Stomach (tissue), 19 donors: ENCODE measurements at places on chromosomes 1 and 21. TPM values are rescaled to one million over a fixed set of nuclear protein-coding genes. Genes with fewer than 3 reads are reported as not detected.

- no peak for DNase-seq
Observed at GRCh38 chr1:57839526-57839925, 415.7 kb upstream of the DAB1 start.

GRCh38 chr1:185144233-185144632 is 12.5 kb downstream of the TRMT1L start:
- DNase-seq = no peak

- DNase-seq = peak; percentile 17
Observed at GRCh38 chr1:247303216-247303615, 28.5 kb downstream of the ZNF496 start.

DNA sequence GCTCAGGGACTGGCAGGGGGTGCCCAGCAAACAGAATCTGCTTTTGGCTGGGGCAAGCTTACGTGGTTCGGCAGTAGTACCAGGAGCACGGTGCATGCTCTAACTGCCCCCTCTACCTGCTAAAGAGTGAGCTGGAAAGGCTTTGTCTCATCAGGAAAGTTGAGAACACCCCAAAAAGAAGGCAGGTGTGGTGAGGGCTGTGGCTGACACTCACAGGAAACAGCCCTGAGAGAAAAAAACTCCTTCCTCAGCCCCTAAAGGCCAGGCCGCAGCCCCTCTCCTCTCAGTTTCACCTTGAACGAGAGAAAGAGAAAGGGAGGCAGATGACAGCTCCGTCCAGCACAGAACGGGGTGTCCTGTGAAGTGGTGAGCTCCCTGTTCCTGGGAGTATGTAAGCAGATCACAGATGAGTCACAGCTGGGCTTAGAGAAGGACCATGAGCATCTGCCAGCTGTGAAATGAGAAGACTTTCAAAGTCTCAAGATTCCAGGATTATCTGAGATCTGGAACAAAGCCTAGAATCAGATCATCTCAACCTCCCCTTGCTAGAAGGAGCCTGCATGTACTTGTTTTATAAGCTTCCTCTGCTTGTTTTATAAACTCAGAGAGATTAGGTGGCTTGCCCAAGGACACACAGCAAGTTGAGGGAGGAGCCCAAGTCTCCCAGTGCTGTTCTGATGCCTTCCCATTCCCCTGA is 13.4 kb downstream of the LAPTM5 start:
- no peak for DNase-seq

DNA sequence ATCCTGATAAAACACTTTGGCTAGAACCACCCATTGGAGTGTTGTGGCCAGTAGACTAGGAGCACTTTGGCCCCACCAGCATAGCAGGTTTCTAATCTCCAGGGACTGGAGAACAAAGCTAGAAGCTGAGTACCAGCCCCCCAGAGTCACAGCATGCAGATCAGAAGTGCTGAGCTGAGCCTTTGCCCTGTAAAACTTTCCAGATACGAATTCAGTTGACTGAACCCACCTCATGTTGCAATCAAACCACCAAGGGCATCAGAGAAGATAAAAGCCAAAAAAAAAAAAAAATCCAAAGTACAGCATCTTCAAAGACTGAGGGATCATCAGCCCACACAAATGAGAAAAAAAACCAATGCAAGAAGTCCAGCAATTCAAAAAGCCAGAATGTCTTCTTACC is 8.7 kb upstream of the CD53 start:
- DNase-seq = no peak

GRCh38 chr21:16488042-16488441 is 758.3 kb downstream of the USP25 start:
- no peak for DNase-seq

DNA sequence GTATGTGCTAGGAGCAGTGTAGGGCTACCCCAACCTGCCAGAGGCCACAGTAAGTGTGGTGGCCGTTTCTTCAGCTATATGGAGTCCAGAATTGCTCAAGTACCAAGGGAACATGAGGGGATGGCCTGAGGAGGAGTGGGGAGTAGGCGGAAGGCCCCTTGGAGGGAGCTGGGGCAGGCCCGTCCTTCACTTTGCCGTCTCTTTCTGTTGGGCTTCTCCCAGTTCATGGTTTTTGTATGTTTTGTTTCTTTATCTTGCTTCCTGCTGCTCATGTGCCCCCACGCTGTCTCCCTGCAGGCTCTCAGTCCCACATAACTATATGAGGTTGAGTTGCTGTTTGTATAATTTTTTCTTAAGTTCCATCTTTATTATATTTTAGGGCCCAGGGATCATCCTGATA is 5.9 kb upstream of the DPH2 start:
- no peak for DNase-seq

GRCh38 chr21:18153063-18153462 is 91.6 kb upstream of the CHODL start:
- no peak for DNase-seq

GRCh38 chr1:210724768-210725167 is 396.1 kb downstream of the HHAT start:
- no peak for DNase-seq

- DNase-seq = no peak
Observed at GRCh38 chr1:93704052-93704451, 22.4 kb upstream of the BCAR3 start.

GRCh38 chr1:230824551-230824918 is 43.8 kb downstream of the C1orf198 start:
- DNase-seq = no peak

DNA sequence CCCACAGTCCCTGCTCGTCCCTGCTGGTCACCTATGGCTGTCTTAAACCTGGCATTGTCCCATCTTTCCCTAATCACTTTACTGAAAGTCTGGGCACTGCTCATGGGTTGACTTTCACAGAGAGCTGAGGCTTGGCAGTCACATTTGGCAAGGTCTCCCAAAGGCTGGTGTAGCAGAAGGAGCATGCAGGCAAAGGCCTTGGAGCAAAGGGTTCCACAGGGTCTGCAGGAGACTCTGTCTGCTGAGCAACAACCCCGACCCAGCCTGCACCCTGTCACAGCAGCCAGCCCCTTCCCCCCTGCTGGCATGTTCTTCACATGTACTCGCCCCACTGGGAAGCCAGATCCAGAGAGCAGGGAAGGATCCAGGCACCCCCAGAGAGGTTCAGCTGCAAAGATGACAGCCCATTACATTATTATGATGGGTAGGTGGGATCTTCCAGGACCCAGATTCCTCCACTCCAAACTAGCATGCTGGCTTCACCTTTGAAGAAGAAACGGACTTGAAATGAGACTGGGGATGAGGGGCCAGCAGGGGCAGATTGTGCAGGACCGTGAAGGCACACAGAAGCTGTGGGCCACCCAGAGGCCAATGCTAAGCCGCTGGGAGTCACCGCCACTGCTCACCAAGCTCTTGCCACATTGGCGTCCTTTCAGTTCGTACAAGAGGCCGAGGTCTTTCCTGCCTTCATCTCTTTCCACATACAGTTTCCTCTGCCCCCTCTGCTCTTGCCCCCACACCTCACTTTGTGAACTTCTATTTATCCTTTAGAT is 14.2 kb upstream of the TMEM125 start:
- no peak for DNase-seq

DNA sequence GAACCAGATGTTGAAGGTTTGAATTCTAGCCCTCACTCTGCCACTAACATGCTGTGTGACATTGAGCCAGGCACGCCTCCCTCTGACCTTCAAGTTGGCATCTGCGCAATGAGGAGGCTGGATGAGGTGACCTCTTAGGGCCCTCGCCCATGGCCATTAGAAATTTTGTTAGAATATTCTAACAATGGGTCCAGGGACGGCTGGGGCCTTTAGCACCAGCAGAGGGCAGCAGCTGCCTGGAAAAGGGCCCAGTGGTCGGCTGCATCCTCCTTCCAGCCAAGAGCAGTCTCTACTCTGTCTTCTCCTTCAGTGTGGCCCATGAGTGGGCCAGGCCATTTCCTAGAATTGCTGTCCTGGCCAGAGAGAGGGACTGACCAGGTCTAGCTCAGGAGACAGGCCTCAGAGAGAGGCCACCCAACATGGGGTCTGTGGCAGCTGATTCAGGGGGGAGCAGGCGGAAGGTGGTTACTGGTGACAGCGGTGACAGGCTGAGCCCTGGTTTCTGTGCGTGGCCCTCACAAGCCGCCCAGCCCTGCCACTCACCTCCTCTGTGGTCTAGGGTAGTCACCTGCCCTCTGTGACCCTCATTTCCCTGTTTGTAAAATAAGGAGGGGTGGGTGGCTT is 101.3 kb upstream of the ACTL8 start:
- DNase-seq = peak; percentile 76

- no peak for DNase-seq
Observed at GRCh38 chr1:117582451-117582850, 23.4 kb upstream of the TENT5C start.

- DNase-seq = peak; percentile 32
Observed at GRCh38 chr1:168755800-168756418, 26.9 kb upstream of the DPT start.

DNA sequence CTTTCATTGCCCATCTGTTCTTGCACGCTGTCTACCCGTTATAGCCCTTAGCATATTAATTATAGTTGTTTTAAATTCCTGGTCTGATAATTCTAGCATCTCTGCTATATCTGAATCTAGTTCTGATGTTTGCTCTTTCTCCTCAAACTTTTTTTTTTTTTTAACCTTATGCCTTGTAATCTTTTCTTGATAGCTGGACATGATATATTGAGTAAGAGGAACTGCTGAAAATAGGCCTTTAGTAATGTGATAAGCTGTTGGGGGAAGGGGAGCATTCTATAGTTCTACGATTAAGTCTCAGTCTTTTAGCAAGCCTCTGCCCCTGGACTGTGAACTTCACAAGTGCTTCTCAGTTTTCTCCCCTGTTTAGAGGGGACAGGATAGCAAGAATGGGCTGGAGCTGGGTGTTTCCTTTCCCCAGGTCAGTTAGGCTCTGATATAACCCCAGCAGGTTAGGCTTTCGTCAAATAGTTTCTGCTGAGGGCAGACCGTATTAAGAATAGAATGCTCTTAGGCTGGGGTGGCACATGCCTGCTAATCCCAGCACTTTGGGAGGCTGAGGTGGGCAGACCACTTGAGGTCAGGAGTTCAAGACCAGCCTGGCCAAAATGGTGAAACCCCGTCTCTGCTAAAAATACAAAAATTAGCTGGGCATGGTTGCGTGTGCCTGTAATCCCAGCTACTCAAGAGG is 62.2 kb downstream of the ZFYVE9 start:
- no peak for DNase-seq

- DNase-seq = no peak
Observed at GRCh38 chr1:175873290-175873935, 130.0 kb upstream of the TNR start.

GRCh38 chr1:160576390-160576789 is 2.9 kb downstream of the CD84 start:
- no peak for DNase-seq

GRCh38 chr1:229848752-229849677 is 218.0 kb upstream of the GALNT2 start:
- no peak for DNase-seq

DNA sequence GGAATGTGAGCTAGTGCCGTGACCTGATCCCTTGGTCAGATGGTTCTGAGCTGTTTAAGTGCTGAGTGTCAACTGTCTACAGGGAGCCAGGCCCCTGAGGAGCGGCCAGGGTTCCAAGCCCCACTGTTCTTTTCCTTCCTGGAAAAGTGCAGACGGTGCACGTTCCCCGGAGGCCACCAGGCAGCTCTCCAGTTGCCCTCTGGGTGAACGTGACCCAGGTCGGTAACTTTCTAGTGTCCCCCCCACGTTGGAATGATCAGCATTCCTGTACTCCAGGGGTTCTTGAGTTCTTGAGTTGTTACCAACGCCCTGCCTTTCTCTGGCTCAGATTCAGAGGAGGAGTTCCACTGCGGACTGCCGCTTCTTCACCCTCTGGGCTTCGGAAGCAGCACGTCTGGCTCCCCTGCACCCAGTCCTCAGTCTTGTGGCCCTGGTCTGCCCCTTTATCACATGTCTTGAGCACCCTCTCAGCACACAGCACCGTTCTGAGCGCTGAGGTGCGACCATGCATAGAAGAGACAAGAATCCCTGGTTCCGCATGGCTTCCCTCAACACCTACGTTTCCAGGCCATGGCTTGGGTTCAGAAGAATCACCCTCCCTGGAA is 131.5 kb downstream of the DHRS3 start:
- DNase-seq = no peak

GRCh38 chr1:78222225-78222959 is 176.6 kb downstream of the GIPC2 start:
- no peak for DNase-seq

DNA sequence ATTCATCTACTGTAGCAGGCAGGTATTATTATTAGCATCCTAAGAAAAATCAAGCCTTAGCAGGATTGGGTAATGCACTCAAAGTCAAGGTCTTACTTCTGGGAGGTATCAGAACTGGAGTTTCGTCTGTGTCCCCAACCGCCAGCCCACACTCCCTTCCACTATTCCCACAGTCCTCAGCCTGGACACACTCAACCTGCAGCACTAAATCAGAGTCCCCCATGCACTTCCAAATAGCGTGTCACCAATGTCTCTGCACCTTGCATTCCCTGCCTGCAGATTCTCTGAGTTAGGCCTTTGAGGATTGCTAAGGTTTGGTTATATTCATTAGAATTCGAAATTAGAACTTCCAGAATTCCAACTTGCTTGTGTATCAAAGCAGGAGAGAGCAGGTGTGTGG is 3.9 kb downstream of the LYPD8 start:
- DNase-seq = no peak

GRCh38 chr1:86860424-86860823 is 53.5 kb downstream of the SELENOF start:
- DNase-seq = no peak

DNA sequence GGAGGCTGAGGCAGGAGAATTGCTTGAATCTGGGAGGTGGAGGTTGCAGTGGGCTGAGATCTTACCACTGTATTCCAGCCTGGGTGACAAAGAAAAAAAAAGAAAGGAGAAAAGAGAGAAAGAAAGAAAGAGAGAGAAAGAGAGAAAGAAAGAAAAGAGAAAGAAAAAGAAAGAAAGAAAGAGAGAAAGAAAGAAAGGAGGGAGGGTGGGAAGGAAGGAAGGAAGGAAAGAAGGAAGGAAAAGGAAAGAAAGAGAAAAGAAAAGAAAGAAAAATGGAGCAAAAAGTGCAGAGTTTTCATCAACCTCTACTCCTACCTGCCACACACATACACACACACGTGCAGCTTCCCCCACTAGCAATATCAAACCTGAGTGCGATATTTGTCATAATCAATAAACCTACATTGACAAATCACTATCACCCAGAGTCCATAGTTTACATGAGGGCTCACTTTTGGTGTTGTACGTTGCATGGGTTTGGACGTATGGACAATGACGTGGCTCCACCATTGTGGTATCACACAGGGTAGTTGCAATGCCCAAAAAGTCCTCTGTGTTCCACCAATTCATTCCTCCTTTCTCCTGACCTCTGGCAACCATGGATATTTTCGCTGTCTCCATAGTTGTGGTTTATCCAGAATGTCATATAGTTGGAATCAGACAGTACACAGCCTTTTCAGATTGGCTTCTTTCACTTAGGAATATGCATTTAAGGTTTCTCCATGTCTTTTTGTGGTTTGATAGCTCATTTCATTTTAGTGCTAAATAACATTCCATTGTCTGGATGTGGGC is 36.5 kb downstream of the EVA1C start:
- DNase-seq = no peak

ASPM gene
- 0.50 TPM for polyA plus RNA-seq

LIN9 gene
- 2.9 TPM for polyA plus RNA-seq

CFHR1 gene
- not detected for polyA plus RNA-seq

ZMPSTE24 gene
- polyA plus RNA-seq = 14.1 TPM

GNAT2 gene
- polyA plus RNA-seq = not detected

COL9A2 gene
- 5.7 TPM for polyA plus RNA-seq

DIPK1A gene
- 3.5 TPM for polyA plus RNA-seq

RHCE gene
- polyA plus RNA-seq = not detected

LRRC71 gene
- not detected for polyA plus RNA-seq

HSD11B1 gene
- 1.5 TPM for polyA plus RNA-seq

PIGR gene
- 6.3 TPM for polyA plus RNA-seq

RPL5 gene
- 2,593 TPM for polyA plus RNA-seq
